ENCODE measurements at places on chromosomes 2 and 18. TPM values are rescaled to one million over a fixed set of nuclear protein-coding genes. Genes with fewer than 3 reads are reported as not detected.

Gene OR6B2
- total RNA-seq = not detected

Gene TFCP2L1
- total RNA-seq = 0.19 TPM

Gene FOXD4L1
- total RNA-seq = 0.19 TPM

Gene ITGAV
- total RNA-seq = 157 TPM

Gene SLC11A1
- total RNA-seq = 0.28 TPM

Gene ANKRD36B
- 22.8 TPM for total RNA-seq

Gene KRTCAP3
- not detected for total RNA-seq

Gene RFTN2
- 0.58 TPM for total RNA-seq

Gene RGPD3
- total RNA-seq = 0.85 TPM

Gene CMPK2
- total RNA-seq = 0.38 TPM

Gene TUBA3E
- not detected for total RNA-seq

Data from regular cardiac myocyte (primary cell).